Gastroesophageal sphincter (tissue), 4 donors: ENCODE measurements at places on chromosomes 5 and 9.

DNA sequence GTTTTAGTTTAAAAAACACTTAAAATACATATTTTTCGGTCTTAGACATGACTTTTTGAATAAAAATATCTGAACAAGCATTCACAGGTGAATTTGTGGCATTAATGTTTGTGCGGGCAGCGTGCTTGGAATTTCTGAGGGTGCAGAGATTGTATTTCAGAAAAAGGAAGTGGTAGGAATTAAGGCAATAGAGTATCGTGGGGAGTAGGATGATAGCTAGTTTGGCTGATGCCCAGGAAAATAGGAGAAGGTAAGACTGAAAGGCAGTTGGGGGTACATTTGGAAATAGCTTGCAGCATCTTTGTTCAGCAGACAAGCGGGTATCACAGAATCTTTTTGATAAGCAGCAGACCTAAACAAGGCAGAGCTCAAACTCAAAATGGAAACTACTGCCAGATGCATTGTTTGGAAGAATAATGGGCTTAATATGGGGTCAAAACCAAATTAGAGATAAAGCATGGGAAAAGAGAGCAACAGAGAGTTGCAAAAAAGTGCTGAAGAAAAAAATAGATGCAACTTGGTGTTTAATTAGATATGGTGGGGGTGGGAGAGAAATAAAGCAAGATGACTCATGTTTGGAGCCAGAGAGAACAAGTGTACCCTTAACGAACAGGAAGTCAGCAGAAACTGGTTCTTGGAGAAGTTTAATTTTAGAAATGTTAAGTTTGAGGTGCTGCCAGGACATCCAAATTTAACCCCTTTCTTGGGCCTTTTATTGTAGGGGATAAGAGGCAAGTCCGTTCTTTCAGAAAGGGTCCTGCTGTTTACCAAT, 85.7 kb upstream of the ARRDC3 start:
- peak; percentile 44 for ATAC-seq

DNA sequence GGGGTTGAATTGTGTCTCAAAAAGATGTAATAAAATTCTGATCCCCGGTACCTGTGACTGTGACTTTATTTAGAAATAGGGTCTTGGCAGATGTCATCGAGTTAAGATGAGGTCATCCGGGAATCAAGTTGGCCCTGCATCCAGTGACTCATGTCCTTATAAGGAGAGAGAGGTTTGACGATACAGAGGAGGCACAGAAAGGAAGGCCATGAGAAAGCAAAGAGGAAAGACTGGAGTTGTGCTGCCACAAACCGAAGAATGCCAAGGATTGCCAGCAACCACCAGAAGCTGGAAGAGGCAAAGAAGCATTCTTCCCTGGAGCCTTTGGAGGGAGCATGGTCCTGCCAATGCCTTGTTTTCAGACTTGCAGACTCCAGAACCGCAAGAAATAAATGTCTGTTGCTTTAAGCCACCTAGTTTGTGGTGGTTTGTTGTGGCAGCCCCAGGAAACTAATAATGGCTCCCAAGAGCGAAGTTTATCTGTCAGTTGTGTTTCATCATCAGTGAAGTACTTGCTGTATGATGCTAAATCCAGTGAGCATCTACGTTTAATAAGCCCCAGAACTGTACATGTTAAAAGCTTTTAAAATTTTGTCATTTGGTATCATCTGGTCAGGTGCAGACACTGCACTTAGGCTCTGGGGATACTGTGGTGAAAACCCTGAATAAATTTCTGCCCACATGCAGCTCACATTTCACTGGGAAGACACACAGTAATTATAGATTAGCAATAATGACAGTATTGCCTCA, 114.8 kb downstream of the TLE4 start:
- ATAC-seq, result no peak

DNA sequence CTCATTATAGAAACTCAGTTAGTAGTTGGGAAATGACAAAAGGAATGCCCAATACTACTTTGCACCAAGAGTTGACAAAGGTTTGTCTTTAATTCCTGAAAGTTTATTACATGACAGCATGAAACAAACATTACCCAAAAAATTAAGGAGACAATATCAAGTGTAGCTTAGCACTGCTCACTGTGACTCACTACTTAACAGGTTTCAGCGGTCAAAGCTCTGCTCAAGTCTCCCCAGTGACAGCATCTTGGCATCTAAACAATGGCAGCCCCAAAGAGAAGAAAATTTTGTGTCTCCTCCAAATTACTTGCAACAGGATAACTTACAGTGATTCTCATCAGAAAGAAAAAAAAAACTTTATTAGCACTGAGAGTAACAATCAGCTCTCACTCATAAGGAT, 1030.2 kb downstream of the EFNA5 start:
- no peak for ATAC-seq

DNA sequence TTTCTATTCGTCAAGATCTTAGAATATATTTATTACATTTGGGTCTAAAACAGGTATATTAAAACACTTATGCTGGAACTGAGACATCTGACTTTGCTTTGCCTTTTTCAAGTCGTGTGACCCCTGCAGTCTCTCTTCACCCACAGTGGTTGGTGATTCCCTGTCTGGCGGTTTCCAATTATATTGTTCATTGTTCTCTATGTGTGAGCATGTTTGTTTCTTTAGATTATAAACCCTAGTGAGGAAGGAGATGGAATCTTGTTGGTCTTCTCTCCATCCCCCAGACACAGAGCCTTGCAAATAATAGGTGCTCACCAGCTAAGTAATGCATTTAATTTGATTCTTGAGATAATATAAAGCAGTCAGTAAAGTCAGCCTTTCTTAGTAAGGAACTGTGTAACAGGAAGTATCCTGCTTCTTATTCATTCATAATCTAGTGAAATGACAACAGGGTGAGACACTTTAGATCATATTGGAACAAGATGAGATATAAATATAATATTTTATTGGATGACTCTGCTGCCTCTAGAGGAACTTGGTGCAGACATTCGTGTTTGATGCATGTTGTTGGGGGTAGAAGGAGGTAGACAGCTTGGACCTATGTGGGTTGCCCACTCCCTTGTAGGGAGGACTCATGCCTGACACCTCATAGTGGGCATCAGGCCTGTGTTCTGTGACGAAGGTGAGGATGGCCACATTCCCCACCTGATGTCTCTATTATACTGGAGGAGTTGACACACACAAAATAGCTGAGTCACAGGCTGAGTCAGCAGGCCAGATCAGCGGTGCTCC, 88.1 kb downstream of the FGF1 start:
- ATAC-seq, result no peak

- no peak for ATAC-seq
These were observed 40.8 kb upstream of the CLK4 start for GRCh38 chr5:178667688-178668087.

- no peak for ATAC-seq
These were observed 1.2 kb upstream of the TBCA start for GRCh38 chr5:77777281-77777892.

DNA sequence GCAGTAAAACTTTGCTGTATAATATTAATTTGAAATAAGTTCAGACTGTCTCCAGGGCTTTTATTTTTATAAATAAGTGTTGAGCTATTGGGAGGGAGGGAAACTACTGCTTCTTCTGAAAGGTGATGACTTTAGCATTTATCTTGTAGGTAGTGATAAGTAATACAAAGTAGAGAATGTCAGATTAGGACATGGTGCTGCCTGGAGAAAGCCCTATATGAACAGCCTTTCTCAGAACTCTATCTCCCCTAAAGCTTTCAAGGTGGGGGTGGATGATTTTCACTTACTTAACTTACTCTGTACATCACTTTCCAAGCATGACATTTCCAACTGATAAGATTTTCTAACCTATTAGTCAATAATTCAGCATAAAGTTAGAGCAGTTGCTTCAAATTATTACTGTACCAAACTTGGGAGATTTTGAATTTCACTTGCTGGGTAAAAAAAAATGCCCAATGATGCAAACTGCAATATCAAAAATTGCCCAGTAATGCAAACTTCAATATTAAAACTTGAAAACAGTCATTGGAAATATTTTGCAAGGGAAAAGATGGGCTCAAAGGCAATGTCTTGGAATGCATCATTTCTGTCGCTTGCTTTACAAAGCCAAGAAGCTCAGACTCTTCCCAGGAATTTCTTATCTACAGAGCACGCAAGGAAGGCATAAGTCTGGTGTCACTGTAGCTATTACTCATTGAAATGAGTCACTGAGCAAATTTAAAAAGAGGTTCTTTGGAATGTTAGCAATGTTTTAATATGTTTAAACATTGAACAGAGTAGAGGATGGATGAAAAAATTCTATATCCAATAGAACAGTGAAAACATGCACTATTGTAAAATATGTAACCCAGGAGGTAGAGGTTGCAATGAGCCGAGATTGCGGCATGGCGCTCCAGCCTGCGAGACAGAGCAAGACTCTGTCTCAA, 569.5 kb downstream of the PSAT1 start:
- no peak for ATAC-seq

DNA sequence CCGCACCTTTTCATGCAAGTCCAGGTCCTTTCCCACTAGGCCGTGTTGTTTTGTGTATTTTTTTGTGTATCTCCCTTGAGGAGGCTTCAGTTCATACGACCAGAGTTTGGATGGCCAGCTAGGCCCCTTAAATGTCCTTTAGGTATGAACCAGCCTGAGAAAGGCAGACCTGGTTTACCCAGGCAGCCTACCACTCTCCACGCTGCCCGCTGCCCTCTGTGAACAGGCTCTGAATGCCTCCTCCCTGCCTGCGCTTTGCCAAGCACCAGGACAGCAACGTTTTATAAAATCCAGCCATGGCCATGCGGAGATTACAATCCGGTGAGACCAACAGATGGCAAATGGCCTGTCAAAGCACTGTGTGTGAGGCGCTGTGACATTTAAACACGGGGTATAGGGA, 626 bp upstream of the CLTB start:
- no peak for ATAC-seq

GRCh38 chr9:121357011-121357410, 13.0 kb downstream of the STOM start:
- no peak for ATAC-seq

DNA sequence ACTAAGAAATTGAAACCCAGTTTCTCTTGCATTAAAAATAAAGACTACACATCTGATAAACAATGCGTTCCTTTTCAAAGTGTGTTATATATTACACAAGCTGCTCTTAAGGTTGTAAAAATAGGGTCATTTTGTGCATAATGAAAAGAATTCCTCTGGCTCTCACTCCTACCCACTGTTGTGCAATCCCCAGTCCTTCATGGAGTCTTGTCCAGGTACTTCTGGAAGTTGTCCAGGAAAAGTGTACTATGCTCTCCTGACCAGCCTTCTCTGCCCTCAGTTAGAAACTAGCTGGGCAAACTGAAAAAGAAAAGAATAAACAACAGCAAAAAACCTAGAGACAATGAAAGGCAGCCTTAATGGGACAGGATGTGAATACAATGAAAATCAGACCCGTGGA, 345.5 kb upstream of the PAPPA start:
- no peak for ATAC-seq

GRCh38 chr9:8338767-8339510, 539.4 kb upstream of the DMAC1 start:
- ATAC-seq, result no peak

- no peak for ATAC-seq
These were observed 361.9 kb downstream of the MAT2B start for GRCh38 chr5:163867324-163867723.

GRCh38 chr5:52015760-52016159, 632.5 kb downstream of the ISL1 start:
- ATAC-seq, result no peak

DNA sequence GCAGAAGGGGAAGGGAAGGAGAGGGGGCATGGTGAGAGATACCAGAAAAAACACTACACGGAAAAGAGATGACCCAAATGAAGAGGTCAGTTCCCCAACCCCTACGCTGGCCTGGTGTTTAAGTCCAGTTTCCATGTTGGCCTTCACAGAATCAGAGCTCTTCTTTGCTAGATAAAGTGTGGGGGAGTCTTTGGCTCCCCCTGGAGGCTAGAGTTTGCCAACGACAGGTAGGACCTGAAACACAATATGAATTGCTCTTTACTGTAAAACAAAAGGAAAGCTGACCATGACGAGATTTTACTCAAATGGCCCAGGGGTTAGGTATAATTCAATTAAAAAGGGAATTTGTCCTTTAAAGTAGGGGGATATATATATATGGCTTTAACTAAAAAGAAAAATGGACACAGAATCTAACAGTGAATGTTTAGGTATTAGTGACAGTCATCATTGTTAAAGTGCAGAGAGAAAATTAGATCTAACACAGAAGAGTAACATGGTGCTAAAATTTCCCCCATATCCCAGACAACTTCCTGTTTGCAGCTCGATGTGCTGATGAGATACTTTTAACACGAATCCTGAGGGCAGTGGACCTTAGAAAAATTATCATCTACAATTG, 92.0 kb downstream of the SV2C start:
- ATAC-seq, result no peak

GRCh38 chr5:136420168-136420898, 55.0 kb upstream of the TRPC7 start:
- ATAC-seq, result no peak

- ATAC-seq, result no peak
These were observed 40.9 kb downstream of the ZNF608 start for GRCh38 chr5:124705577-124705976.

DNA sequence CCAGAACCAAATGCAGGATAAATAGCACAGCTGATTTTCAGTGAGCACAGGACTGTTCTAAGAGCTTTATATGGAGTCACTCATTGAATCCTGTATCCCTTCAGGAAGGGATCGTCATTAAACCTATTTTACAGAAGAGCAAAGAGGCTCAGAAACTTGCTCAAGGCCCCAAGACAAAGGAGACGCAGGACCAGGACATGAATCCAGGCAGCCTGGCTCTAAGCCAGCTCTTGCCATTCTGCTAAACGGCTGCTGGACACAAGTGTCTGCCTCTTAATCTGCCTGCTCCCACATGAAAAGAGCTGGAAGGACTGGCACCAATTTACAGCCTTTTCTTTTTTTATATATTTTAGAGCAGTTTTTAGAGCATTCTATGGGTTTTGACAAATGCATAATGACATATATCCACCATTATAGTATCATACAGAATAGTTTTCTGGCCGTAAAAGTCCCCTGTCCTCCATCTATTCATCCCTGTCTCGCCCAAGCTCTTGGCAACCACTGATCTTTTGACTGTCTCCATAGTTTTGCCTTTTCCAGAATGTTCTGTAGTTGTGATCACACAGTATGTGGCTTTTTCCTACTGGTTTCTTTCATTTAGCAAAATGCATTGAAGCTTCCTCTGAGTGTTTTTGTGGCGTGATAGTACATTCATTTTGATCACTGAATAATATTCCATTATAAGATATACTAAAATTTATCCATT, 37.5 kb downstream of the RETREG1 start:
- ATAC-seq, result no peak
